Aorta (tissue), 5 donors: ENCODE measurements at places on chromosomes 12 and 14.

DNA sequence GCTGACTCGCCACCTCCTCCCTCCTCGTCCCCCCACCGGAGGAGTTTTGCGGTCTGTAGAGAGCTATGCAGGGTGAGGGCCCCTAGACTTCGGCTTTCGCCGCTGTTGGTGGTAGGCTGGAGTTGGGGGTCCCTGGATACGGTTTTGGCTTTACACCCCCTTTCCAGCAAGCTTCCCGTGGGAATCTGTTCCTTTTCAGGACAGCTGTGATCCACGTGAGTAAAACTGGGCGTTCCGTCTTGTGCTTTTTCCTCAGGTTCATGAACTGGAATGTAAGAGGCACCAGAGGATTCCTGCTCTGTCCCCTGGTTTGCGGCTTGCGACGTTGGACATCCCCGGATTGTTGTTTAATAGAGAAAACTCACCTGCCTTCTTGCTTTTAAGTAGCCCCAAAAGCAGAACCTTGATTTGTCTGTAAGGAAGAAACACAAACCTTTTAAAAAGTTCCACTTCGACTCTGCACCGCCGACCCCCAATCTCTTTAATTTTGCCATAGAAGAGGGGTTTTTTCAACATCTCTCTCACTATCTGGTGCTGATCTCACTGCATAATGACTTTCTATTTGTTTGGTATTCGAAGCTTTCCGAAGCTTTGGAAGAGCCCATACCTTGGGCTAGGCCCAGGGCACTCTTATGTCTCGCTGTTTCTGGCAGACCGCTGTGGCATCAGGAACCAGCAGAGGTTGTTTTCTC lies 490 bp downstream of the PRORP start:
- H3K4me3 ChIP-seq: peak overlapping the region; percentile 38
- no peaks in the 10 kb centered on the region for H3K27me3 ChIP-seq
- no peak for DNase-seq
- H3K4me1 ChIP-seq: no peaks in the 10 kb centered on the region
- H3K36me3 ChIP-seq: no peaks in the 10 kb centered on the region

DNA sequence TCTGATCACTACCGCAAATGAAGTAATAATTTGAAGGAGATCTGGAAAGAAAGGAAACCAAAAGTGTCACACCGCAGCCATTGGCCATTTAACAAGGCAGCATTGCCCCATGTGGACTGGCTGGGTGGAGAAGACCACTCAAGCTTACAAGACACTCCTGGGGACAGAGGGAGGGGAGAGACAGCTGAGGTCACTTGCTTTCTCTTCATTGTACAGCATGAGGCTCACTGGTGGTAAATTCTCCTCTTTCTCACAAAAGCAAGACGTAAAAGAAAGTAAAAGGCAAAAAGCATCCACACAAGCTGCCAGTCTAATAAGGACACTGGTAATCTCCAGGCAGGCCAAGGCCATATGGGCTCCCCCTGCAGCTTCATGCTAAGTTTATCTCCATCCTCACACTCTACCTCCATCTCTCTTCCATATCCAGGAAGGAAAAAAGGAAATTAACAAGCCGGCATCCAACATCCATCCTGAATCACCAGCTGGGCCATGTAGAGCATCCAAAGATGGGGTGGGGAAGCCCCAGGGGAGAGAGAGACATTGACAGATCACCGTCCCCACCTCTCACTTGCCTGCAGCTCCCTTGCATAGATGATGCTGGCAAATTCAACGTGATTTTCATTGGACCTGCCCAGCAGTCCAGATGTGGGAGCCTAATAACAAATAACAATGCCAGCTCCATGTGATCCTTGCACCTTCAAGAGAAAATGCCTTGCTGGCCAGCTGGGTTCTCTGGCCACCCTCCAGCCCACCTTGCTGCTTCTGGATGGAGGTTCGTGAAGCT lies 100.6 kb downstream of the DPF3 start:
- no peak overlapping the region for H3K27ac ChIP-seq
- no peak overlapping the region for H3K4me3 ChIP-seq
- no peak for DNase-seq
- H3K36me3 ChIP-seq: no peaks in the 10 kb centered on the region

- H3K4me1 ChIP-seq: no peaks in the 10 kb centered on the region
- H3K4me3 ChIP-seq: no peak overlapping the region
- no peaks in the 10 kb centered on the region for H3K36me3 ChIP-seq
- H3K27ac ChIP-seq: no peak overlapping the region
Measured at GRCh38 chr12:4217091-4217490, 56.5 kb upstream of the CCND2 start.

GRCh38 chr12:116382686-116383530 lies 105.4 kb upstream of the MED13L start:
- no peaks in the 10 kb centered on the region for H3K36me3 ChIP-seq
- no peaks in the 10 kb centered on the region for H3K27me3 ChIP-seq
- H3K27ac ChIP-seq: peak overlapping the region; percentile 6
- no peak overlapping the region for H3K4me3 ChIP-seq
- H3K4me1 ChIP-seq: no peaks in the 10 kb centered on the region

GRCh38 chr12:86249276-86249675 lies 6.9 kb downstream of the MGAT4C start:
- no peak overlapping the region for H3K4me3 ChIP-seq
- no peaks in the 10 kb centered on the region for H3K4me1 ChIP-seq
- H3K27me3 ChIP-seq: no peaks in the 10 kb centered on the region
- no peaks in the 10 kb centered on the region for H3K36me3 ChIP-seq

DNA sequence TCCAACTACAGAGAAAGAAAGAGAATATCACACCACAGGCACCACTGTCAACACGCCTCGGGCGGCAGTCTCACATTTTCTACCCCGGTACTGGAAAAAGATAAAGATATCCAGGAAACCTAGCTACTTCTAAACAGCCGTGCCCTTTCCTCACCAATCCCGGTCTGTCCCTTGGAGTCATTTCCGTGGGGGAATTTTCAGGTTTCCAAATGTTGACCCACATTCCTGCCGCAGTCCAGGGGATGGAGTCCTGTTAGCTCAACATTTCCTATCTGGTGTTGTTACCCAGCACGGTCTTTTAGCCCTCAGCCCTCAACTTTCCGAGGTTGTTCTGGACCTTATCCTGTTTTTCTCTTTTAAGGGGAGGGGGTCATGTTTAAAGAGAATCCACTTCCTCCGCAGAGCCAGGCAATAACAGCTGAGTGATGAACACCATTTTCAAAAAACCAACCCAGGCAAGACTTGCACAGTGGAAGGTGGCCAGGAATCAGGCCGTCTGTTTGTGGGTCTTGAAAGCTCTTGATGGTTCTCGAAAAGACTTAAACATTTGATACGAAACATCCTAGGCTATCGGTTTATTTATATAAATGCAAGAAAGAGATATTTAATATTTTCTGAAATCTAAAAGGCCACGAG lies 4.6 kb downstream of the SSH1 start:
- peak overlapping the region; percentile 70 for H3K27ac ChIP-seq
- peaks cover 3% of the 10 kb centered on the region for H3K4me1 ChIP-seq
- no peak for DNase-seq

DNA sequence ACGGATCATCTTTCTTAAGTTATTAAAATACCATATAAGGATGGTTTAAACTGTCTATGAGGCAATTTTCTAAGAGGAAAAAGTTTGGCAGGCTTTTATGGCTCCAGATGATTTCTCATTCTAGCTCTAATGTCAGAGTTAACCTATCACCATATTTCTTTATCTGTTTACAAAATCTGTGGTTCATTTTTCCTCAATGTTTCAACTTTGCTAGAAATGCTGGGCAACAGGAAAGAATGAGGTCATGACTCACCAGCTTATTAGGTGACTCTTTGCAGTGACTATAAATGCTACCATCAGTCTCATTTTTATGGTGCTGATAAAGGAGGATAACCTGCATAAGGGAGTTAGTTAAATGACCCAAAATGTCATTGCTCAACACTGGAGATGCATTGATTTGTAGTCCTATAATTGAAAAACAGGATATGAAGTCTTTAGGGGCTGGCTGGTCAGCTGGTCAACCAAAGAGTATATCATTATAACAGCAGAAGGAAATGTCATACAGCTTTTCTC lies 45.3 kb upstream of the RAP1B start:
- H3K27me3 ChIP-seq: no peaks in the 10 kb centered on the region
- no peak overlapping the region for H3K27ac ChIP-seq
- H3K4me3 ChIP-seq: no peak overlapping the region
- no peaks in the 10 kb centered on the region for H3K36me3 ChIP-seq
- H3K4me1 ChIP-seq: no peaks in the 10 kb centered on the region

DNA sequence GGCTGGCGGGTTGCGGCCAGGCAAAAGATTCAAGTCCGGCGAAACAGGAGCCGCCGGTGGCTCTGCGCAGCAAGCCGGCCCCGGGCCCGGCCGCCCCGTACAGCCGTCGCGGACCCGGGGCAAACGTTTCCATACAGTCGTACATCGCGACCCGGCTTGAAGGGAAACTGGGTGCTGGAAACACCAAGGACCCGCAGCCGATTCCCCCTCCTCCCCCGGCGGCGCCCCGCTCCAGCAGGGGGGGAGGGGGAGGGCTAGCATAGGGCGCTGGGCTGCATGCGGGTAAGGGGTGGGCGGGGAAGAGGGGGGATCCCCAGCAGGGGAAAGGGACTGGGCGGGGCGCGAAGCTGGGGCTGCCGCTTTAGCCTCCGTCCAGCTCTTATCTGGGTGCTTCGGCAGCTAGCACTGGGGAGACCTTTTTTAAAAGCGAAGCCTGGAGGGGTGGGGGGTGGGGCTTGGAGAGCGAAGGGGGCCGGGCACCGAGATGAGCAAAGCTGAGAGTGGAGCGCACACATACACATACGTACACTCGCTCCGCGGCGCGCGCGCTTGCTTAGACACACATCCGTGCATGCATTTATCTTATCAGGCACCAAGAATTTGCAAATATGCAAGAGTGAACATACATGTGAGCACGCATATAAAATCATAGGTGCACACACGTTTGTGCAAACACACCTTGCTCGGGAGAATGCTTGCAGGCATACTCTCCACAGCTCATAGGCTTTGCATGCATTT lies 11.9 kb downstream of the RARG start:
- H3K4me1 ChIP-seq: no peaks in the 10 kb centered on the region
- no peak overlapping the region for H3K27ac ChIP-seq
- no peaks in the 10 kb centered on the region for H3K36me3 ChIP-seq
- peak; percentile 87 for DNase-seq
- H3K27me3 ChIP-seq: no peaks in the 10 kb centered on the region

GRCh38 chr14:65753061-65753460 lies 340.5 kb downstream of the FUT8 start:
- no peaks in the 10 kb centered on the region for H3K4me1 ChIP-seq
- H3K4me3 ChIP-seq: no peak overlapping the region
- DNase-seq: no peak
- no peaks in the 10 kb centered on the region for H3K36me3 ChIP-seq

DNA sequence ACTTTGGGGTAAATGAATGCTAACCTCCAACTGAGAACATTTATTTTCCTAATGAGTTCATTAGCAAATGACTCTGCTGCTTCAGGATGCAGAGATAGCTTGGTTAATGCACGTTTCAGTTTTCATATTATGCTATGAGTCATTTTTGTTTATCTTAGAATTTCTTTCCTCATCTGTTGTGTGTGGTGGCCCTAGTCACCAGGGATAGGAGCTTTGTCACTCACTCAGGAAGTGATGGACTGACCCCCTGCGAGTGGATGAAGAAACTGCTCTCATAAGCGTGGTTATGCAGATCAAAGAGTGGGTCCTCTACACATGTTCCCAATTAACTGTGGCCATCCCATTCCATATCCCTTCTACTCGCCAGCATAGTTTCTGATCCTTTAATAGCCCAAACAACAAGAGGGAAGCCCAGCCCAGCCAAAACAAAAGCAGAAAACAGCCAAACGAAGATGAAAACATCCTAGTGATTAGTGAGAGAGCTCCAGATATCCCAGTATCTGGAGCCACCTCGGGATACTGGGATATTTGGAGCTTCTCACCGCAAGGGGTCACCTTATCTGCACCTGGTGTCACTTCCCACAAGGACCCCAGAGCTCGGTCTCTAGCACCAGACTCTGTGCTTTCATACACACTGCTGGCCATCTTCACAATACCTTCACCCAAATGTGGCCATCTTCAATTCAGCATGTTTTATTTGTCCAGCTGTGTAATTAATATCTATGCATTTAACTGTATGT lies 8.6 kb downstream of the TC2N start:
- no peaks in the 10 kb centered on the region for H3K27me3 ChIP-seq
- H3K4me1 ChIP-seq: peaks cover 11% of the 10 kb centered on the region
- no peak overlapping the region for H3K27ac ChIP-seq
- no peak overlapping the region for H3K4me3 ChIP-seq
